Esophagus squamous epithelium (tissue), 5 donors: ENCODE measurements at places on chromosomes 6 and 20.

DNA sequence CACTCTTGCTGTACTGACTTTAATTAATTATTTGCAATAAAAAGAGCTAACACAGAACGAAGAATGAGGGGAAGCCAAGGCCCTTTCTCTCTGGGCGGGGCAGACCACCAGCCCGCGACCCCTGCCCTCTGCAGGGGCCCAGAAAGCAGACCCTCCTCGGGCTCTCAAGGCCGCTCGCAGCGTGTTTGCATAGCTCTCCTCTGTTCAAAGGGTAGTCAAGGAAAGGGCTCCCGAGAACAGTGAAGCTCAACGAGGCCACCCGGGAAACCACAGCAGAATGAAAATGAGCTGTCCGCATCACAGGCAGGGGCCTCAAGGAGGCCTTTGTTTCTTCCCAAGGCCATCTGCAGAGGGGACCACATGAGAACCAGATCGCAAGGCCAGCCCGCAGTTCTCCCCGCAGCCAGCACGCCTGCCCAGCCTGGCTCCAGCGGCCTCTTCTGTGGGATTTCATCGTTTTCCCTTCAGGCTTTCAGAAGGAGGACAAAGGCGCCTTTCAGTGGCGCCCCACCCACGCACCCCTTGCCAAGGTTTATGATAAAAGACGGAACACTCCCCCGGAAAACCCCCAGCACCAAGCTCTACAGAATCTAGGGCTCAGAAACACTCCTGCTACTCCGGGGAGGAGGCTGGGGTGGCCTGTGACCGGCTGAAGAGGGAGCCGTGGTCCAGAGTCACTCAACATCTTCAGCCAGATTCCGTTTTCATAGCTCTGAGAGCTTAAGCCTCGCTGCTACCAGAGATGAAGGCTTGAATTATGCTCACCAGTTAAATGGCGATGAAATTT, 25.3 kb downstream of the ACSS1 start:
- DNase-seq, result no peak

GRCh38 chr6:68637071-68637470, 2.0 kb downstream of the ADGRB3 start:
- DNase-seq, result no peak

GRCh38 chr6:24078200-24078599, 47.8 kb upstream of the NRSN1 start:
- DNase-seq, result no peak

- DNase-seq, result no peak
Measured at GRCh38 chr6:168030908-168031307, 33.4 kb downstream of the KIF25 start.

- DNase-seq, result no peak
Measured at GRCh38 chr6:104625536-104625935, 234.2 kb downstream of the HACE1 start.

DNA sequence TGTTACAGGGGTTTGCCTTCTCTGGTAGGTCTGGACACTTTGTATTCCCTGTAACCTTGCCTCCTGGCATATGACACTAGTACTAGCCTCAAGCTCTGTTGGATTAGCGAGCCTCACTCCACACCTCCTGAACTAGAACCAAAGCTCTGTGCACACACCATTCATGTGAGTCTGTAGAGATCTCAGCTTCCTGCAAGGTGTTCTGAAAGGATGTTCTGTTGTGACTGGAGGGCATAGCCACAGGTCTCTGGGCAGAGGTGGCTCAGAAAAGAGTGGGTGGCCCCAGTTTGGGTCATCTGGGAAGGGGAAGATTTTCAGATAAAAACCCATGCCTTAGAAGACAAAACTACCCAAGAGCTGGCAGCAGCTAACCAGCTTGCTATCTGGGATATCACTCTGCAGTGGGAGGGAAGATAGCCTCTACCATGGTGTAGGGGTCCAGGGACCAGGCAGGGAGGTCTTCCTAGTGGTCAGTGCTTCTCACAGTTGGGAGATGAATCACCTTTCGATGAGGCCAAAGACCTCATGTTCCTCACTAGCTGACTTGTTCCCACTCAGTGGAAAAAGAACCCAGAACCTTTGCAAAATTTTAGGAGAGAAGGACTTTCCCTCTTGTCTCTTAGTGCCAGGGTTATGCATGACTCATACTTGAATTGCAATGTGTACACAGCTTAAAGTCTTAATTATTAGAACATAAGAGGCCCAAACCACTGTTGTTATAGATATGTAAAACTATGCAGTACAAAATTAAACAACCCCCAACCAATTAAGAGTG, 41.4 kb downstream of the HLA-F start:
- DNase-seq, result no peak

- DNase-seq, result no peak
Measured at GRCh38 chr6:2480267-2480966, 235.0 kb upstream of the GMDS start.

DNA sequence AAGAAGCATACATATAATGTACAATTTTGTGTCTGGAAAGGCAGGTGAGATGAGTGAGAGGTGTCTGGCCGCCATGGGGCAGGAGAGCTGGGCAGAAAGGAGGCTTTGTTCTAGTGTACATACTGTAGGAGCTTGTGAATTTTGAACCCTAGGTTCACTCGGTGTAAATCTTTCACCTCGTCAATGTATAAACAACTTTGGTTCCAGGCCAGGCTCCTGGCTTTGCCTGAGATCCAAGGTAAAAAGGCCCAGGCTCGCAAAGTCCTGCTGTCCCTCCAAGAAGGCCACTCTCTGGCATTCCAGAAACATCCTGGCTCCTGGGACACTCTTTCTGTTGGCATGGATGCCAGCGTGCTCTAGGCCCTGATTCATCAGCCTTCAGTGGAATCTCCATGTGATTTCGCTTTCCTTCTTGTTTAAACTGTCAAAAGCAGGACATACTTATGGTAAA, 7.1 kb upstream of the SLC22A7 start:
- DNase-seq, result no peak

DNA sequence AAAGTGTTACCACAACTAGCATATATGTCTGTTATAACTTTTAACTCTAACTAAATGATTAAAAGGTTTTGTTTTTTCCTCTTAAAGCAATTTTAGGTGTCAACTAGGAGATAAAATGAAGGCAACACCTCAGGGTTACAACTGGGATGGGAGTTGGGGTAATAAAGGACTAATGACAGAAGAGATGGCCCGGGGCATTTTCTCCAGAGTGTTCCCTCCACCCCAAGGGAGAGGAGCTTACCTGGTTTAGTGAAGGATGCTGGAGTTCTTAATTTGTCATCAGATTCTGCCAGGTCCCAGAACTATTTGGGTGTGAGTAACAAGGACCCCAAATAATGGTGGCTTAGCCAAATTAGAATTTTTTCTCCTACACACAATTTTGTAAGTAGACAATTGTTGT, 260.3 kb downstream of the CD109 start:
- DNase-seq, result no peak

DNA sequence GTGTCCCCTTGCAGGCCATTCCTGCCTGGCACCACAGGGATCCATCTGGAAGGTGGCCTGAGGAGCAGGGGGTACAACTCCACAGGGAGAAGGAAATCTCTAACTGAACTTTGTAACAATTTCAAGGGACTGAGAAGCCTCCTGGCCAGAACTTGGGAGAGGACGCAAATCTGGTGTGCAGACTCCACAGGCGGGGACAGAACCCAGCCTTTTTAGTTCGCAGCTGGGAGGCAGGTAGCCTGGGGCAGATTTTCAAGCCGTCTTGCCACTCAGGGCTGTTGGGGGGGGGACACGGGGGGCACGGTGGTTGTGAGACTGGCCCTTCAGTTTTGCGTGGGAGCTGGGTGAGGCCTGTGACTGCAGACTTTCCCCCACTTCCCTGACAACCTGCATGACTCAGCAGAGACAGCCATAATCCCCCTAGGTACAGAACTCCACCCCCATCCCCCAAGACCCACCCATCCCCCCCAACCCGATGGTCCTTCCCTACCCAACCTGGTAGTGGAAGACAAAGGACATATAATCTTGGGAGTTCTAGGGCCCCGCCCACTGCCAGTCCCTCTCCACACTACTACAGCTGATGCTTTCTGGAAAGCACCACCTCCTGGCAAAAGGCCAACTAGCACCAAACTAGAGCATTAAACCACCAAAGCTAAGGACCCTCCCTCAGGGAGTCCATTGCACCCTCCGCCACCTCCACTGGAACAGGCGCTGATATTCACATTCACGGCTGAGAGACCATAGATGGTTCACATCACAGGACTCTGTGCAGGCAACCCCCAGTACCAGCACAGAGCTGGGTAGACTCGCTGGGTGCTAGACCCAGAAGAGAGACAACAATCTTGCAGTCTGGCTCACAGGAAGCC, 3.0 kb upstream of the HUS1B start:
- no peak for DNase-seq

GRCh38 chr6:125003070-125003469, 40.8 kb downstream of the RNF217 start:
- no peak for DNase-seq

- no peak for DNase-seq
Measured at GRCh38 chr20:32206760-32207625, 550 bp downstream of the PLAGL2 start.

GRCh38 chr20:61679473-61679872, 386.2 kb downstream of the TAF4 start:
- DNase-seq, result no peak

DNA sequence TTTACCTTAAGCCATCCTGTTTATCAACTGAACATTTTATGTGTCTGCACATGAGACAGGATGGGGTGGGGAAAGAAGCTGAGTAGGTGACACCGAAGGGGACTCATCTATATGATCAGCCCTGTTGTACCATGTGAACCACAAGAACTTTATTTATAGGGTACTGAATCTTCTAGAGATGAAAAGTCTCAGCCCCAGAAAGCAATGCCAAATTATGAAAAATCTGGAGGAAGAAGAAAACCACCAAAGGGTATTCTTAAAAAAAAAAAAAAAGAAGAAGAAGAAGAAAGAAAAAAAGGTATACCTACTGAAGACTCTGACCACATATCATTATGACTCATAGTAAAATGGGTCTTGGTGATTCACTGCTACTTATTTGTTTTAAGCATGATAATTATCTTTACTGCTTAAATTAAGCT, 39.8 kb upstream of the HBS1L start:
- no peak for DNase-seq

- DNase-seq, result peak; percentile 29
Measured at GRCh38 chr6:109455437-109456110, at the start of gene MICAL1. TSS of gene MICAL1 (minus strand) at chr6:109455772. CDS start at chr6:109454196, 1,576 bp downstream.

DNA sequence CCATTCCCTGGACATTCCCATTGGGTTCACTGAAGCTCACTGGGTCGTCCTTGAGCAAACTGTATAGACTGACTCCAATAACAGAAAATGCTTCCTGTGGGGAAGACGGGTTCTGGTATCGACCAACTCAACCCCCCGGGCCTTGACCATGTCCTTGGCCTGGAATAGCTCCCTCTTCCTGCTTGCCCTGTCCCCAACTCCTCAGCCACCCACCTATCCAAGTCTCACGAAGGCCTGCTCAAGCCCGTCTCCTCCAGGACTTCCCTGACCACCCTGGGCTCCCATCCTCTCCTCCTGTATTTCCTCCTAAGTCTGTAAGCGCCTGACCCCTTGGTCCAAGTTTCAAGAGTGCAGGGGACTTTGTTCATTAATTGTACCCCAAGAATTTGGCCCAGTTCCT, 2.8 kb upstream of the HMGA1 start:
- no peak for DNase-seq

- no peak for DNase-seq
Measured at GRCh38 chr6:55437141-55437540, 109.9 kb downstream of the GFRAL start.

DNA sequence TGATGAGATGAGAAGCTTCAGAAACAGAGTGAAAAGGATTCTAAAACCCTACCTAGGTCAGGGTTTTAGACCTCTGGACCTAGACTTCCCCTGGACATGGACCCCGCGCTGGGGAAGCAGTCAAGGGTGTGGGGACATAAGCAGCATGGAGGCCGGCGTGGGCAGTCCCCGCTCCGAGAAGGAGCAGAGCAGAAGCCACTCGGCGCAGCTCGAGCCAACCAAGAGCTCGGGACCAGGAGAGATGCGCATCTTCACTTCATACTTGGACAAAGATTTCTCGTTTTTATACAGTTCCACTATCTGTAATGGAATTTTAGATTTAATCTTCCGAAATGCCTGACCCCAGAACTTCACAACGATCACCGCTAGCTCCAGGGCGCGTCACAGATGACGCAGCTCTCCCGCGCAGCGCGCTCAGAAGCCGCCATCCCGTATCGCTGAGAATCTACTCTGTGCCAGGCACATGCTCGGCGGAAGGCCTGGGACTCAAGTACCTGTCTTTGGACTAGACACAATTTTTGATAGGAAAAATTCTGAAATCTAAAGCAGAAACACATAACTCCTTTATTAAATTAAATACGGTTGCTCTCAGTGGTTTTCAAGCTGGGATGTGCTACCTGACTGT, 60.3 kb downstream of the WDR27 start:
- no peak for DNase-seq

- DNase-seq, result no peak
Measured at GRCh38 chr6:81689580-81689979, 62.9 kb downstream of the TENT5A start.

DNA sequence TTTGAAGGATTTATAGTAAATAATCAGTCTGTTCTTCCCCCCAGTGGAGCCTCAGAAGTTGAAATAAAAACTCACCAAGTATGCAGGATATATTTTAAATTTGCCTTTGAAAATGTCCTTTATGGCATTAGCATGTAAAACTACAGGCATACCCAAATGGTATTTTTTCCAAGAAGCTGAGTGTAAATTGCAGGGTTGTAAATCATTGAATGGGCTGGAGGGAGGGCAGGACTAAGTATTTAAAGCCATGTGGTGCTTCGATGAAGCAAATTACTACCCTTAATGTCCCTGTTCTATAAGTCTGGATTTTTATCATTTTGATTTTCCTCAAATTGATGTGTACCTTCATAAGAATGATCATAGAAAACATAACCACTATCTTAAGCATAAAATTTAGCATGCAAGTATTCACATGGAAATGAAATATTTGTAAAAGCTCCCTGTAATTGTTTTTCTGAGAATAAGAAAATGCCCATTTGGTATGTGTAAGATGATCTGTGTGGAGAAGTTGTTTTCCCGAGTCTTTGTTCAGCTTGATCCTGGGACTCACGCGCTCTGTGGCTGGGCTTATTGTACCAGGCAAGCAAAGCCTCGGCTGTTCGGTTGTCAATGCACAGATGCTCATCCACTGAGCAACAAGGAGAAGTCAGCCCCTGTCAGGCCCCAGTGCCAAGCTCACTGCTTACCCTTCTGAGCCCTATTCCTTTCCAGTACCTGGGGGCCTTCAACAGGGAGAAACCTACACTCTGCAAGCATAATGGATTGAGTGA, 66.7 kb downstream of the CD164 start:
- no peak for DNase-seq

GRCh38 chr6:19408331-19408730, 428.8 kb upstream of the ID4 start:
- DNase-seq, result no peak

GRCh38 chr6:7341989-7342742, 29.2 kb upstream of the SSR1 start:
- DNase-seq, result no peak

- no peak for DNase-seq
Measured at GRCh38 chr6:4817551-4817950, 41.3 kb downstream of the CDYL start.

DNA sequence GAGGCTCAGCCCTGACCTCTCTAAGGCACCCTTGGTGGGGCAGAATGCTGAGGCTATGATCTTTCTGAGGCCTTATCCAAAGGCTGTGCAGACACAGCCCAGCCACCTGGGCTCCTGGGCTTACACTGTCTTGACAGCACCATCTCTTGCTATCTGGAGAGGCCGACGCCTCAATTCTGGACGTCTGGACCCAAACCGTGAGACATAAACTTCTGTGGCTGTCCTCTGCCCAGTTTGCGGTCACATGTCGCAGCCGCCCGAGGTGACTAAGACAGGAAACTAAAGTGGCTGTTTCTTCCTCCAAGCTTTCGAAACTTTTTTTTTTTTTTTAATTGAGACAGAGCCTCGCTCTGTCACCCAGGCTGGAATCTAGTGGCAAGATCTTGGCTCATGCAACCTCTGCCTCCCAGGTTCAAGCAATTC, 49.3 kb downstream of the PRR18 start:
- no peak for DNase-seq
